ENCODE measurements at places on chromosomes 6 and 20.

- DNase-seq: no peak
Observed at GRCh38 chr6:167510648-167511047, 185.8 kb downstream of the TTLL2 start.

DNA sequence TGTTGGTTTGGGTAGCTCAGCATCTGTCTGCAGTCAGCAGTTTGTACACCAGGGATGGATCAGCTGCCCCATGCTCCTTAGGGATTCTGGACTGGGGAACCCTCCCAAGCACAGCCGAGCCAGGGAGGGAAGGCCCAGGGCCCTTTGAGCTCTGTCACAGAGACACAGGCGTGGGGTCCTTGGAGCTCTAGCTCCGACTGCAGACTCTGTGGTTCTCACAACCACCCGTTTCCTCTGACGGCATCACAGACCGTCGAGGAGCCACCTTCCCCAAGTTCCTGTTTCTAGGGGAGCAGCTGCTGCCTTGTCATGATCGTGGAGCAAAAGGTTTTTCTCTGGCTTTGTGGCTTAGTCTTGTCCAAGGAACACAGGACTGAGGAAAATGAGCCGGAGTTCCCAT lies at the start of gene SLA2:
Gene SLA2 (minus strand): TSS at position 199 of the 400 bp plus-strand sequence. CDS start 4,861 bp downstream, outside the sequence.
- peak; percentile 45 for DNase-seq

GRCh38 chr20:19327401-19327800 lies 115.0 kb downstream of the SLC24A3 start:
- no peak for DNase-seq

DNA sequence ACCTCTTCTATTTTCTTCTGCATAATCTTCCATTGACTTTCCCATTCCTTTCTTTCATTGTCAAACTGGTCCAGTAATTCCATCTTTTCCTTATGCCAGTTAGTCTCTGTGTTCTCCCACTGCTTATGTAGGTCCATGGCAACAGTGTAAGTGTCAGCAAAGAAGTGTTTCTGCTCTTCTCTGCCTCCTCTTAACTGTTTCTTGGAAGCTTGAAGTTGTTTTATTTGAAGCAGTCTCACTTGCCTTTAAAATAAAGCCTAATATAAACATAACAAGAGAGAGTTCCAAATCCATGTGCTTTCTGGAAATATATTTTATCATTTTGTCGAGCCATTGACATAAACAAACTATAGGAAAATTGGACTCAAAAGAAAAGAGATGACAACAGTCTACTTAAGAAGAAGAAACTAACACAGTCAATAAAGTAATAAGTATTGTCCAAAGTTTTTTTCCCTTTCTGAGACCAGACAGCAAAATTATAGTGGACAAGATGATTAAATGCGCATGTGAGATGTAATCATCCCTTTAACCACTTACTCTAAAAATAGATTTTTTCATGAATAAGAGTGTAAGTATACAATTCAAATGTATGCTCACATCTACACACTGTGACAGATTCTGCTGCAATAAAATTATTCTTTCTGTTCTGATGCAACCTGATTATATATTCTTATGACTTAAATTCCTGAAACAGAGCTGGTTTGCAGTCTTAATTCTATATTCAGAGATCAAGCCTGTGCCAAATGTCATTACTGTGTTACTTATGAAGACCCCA lies 5.2 kb downstream of the KIAA0408 start:
- DNase-seq: no peak

- DNase-seq: no peak
Observed at GRCh38 chr6:118679327-118679901, 28.0 kb upstream of the CEP85L start.

- no peak for DNase-seq
Observed at GRCh38 chr20:37403107-37404033, 57.4 kb downstream of the SRC start.

- DNase-seq: no peak
Observed at GRCh38 chr20:48098099-48098498, 312.8 kb upstream of the SULF2 start.

DNA sequence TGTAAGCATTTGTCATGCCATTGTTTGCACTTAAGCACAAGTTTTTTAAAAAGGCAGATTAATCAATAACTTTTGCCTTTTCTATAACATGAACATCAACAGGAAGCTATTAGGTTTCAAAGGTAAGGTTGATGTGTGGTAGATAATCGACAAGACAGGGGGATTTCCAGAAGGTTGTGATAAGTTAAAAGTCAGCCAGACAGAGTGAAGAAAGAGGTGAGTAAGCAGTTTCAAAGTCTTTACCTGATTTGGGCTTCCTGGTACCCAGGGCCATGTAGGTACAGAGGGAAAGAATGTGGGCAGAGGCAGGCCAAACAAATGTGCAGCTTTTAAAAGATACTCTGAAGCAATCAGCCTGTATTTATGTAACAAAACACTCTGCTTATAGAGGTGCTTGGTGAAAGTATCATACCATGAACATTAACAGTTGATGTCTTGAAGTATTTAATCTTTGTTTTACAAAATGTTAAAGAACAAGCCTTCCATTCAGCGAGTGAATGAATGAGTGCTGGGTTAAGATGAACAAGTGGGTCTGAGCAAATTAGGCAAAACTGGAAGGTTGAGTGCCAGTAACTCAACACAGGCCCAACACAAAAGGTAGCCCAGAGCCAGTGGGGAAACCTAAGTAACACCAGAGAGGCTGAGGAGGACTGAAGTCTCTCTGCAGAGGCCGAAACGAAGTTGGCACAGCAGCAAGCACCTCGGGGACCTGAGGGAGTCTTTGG lies 60.2 kb downstream of the LRRC1 start:
- DNase-seq: no peak

GRCh38 chr6:167760979-167761793 lies 65.5 kb upstream of the AFDN start:
- no peak for DNase-seq

GRCh38 chr6:52020945-52021570 lies 66.4 kb downstream of the PKHD1 start:
- no peak for DNase-seq
